RCC 7860 (cell line): ENCODE measurements at places on chromosomes 2 and 18.

GRCh38 chr18:551404-552061 lies 28.6 kb upstream of the CETN1 start:
- DNase-seq, result no peak

GRCh38 chr2:176167398-176167797 lies 10.3 kb downstream of the HOXD3 start:
- DNase-seq, result no peak

DNA sequence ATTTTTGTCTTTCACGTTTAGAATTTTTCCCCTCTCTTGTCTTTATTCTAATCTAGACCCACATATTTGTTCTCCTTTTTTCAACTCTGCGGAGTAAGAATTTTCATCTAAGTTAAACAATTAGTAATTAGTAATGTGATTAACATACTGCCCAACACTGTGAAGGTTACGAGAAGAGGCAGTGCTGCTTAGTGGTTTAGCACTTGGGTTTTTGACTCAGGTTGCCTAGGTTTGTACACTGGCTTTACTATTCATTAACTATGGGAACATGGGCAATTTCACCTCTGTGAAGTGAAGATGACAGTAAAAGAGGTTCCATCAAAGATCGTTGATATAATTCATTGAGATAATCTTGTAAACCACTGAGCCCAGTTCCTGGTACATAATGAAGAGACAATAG lies 82.2 kb upstream of the PNPT1 start:
- DNase-seq, result no peak

DNA sequence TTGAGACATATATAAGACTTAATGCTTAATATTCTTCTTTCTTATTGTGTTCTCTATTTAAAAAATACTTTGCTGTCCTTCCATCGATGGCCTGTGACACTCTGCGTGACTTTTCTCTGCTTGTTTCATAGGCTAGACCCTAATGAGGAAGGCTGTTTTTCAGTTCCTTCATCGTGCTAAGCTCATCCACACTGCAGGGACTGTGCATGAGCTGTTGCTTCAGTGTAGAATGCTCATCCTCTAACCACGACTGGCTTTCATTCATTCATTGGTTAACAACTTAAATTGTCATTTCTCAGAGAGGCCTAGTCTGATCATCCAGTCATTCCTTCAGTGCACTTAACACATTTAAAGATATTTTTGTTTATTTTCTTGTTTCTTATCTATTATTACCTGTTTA lies 134.4 kb downstream of the CCDC85A start:
- DNase-seq, result no peak

DNA sequence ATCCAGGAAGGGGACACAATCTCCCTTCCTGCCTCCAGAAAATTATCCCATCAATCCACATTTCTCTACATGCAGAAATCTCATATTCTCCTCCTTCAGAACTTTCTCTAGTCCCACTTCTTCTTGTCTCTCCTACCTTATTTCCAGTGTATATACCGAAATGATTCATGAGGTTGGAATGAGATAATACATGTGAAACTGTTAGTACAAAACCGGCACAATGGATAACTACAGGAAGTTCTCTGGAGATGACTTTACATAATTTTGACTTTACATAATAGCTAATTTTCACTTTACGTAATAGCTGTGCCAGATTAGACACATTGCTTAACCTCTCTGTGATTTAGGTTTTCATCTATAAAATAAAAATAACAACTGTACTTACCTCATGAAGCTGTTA lies 801.3 kb downstream of the ERBB4 start:
- no peak for DNase-seq

GRCh38 chr2:74317701-74318100 lies 25.5 kb downstream of the SLC4A5 start:
- no peak for DNase-seq

DNA sequence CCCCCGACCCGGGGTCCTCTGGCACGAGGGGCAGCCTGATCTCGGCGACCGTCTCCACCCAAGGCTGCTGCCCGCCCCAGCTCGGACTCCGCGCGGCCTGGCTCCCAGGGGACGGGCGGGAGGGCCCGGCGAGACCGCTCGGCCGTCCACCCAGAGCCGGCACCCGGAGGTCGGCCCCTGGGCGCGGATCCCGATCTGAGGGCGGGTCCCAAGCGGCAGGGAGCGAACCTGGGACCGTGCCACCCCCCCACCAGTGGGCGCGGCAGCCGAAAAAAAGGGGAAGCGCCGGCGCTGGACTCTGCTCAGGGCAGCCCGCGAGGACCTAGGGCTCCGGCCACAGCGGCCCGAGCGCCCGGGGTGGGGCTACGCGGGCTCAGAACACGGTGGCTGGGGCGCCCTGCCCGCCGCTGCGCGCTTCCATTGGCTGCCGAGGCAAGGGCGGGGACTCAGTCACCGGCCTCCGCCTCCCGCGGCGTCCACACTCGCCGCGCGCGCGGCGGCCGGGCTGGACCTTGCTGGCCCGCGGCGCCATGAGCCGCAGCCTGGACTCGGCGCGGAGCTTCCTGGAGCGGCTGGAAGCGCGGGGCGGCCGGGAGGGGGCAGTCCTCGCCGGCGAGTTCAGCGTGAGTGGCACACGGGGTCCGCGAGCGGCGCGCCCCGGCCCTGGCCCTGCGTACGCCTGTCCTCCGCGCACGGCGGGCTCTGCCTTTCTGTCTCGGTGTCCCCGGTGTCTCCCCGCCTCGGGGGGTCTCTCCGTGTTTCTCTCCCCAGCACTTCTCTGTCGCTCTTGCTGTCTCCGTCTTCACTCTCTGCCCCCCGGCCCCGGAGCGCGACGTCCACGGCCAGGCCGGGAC lies at the start of gene PTPN18:
Gene PTPN18, plus strand, starts transcription at position 479 of the 854 bp plus-strand sequence. Its CDS starts 52 bp downstream, at position 531.
- DNase-seq, result peak; percentile 78

DNA sequence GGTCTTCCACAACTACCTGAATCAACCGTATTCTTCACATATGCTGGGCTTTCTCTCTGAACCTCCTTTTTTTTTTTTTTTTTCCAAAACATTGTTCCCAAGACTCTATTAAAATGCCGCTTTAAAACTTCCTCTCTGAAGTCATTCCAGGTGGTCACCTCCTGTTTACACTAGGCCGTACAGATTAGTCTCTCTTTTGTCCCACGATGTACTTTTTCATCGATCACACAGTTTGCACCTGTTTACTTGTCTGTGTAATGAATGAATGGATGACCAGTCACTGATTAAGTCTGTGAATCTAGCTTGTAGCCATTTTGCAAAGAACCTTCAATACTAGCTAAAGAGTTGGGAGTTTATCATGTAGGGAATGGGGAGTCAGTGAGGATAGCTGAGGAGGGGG lies 16.7 kb upstream of the FAM228A start:
- DNase-seq, result no peak

GRCh38 chr2:219109471-219109870 lies 48.8 kb upstream of the IHH start:
- no peak for DNase-seq

GRCh38 chr2:38159597-38159996 lies 83.6 kb upstream of the CYP1B1 start:
- DNase-seq, result no peak

- DNase-seq, result no peak
Observed at GRCh38 chr2:55729136-55729685, 35.6 kb upstream of the PNPT1 start.

- no peak for DNase-seq
Observed at GRCh38 chr2:70243806-70244584, 4.4 kb downstream of the TIA1 start.

DNA sequence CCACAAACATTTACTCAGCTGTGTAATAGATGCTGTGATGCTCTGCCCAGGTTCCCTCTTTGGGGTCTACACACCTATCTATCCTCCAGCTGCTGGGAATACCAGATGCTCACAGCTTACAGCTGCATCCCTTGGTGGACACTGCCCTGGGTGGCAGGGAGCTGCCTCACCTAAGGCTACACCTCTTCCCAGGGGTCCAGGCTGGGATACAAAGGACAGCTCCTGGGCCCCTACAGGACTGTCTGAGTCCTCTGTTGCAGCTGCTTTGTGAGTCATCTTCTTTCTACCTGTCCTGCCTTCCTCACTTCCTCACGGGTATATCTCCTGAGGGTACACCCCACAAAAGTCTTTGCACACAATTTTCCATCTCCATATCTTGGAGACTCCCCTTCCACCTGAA lies 27.6 kb downstream of the THNSL2 start:
- no peak for DNase-seq

GRCh38 chr2:163466331-163467250 lies 269.2 kb downstream of the FIGN start:
- DNase-seq, result no peak

- DNase-seq, result peak; percentile 38
Observed at GRCh38 chr2:183010112-183010511, 28.1 kb downstream of the NCKAP1 start.

DNA sequence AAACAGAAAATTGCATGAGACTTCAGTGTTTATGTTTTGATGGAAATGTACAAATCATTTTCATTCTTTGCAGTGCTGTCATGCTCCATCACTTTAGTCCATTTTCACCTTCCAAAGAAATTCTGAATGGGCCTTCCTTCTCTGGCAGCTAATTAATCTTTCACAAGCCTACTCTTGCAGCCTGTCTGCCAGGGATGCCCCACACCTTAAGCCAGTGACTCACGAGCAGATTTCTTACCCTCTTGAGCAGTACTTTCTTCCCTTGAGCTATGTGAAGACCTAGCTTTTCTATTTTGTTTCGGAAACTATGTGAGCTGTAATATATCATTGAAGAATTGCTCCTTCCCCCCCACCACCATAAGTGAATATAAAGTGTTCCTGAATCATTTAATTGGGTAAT lies 404.3 kb upstream of the VWC2L start:
- peak; percentile 5 for DNase-seq

DNA sequence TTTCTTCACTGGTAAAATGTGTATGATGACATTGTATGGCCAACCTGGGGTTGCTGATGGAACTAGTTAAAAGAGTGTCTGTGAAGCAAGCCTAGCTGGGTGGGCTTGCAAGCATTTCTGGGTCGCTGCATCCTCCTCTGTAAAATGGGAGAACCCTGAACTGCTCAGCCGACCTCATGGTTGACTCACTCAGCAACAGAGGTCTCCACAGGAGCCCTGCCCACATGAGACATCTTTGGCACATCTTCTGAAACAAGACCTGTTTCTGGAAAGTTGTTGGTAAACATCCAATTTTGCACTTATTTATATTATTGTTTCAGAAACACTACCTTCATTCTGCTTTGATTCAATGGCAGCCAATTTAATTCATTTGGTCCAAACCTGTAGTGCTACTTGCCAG lies 52.6 kb downstream of the BCL11A start:
- DNase-seq, result no peak

- DNase-seq, result no peak
Observed at GRCh38 chr18:13112982-13113381, 105.6 kb upstream of the LDLRAD4 start.

DNA sequence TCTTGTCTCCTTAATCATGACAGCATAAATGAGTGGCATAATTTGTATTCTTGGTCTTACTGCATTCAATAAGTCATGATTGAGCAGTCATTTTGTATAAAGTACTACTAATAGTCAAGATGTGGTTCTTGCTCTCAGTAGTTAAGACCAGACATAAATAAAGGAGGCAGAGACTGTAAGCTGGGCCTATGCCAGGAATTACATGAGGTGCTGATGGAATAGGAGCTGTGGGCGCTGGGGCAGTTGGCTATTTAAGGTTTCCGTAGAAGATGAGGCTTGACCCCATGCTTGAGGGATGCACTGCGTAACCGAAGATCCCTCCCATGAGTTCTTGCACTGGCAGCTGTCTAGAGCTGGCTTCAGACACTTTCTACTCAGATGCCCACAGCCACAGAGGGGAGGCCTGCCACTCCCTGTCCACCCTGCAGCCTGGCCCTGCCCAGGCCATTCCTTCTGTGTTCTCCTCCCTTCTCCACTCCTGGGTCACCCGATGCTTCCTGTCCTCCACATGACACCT lies 150.9 kb upstream of the REV1 start:
- no peak for DNase-seq

DNA sequence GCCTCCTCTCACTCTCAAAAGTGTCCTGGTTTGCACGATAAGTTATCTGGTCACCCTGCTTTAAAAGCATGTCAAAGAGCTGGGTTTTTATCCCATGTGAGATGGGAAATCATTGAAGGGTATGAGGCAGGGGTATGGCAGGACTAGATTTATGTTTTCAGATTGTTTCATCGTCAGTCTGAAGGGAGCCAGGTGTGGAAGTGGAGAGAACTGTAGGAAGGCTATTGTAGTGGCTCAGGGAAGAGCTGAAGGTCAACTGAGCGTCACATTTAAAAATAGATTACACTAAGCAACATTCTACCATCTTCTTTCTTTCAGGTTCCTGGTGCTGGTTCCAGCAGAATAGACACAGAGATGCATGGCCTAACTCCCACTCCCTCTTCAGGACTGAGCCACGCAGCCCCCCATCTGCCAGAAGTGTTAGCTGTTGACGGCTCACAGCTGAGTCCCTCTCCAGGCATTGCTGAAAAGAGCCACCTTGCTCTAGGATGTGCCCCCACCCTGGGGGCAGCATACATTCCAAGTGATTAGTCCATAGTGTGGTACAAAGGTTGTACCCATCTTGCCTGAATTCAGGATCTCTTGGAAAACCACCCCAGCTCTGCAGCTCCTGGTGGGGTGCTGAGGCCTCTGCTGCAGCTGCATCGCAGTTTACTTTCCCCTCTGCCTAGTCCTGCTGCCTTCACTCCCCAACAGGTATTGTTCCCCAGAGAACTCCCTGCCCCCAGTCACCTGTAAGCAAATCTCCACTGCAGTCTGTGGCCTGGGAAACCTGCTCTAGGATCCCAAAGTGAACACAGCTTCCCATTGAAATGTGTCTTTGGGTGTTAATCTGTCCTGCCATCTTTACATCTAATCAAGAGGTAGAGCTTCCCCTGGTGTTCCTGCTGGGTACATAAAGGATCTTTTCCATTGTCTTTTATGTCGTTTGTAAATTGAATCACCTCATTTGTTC lies 79.5 kb upstream of the KLF7 start:
- no peak for DNase-seq

- DNase-seq, result no peak
Observed at GRCh38 chr18:15165048-15165447, 417.1 kb downstream of the ANKRD30B start.

DNA sequence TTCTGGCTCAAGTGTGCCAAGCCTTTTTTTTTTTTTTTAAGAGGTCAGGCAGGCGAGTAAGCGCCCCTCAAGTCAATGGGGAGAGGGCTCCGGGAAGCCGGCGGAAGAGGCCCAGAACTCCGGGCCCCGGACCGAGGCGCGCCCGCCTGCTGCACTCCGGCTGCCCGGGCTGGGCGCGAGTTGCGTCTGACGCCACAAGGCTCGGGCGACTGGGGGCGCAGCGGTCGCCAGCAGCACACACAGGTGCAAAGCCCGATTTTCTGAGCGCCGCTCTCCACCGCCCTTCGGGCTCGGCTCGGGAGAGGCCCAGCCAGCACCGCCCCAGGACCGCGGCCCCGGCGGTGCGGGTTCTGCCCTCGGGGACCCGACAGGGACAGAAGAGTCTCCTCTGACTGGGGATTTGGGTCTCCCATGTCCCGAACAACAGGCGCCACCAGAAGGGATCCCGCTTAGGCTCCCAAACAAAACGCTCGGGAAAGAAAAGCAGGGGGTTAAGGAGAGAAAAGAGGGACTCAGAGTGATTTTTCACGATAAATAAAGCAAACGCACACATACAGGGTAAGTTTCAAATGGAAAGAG lies 787 bp downstream of the ERBB4 start:
- no peak for DNase-seq
